HCT116 (cell line): ENCODE measurements at places on chromosomes 11 and 22.

GRCh38 chr11:131483877-131484276, 113.5 kb downstream of the NTM start:
- DNase-seq, result no peak

DNA sequence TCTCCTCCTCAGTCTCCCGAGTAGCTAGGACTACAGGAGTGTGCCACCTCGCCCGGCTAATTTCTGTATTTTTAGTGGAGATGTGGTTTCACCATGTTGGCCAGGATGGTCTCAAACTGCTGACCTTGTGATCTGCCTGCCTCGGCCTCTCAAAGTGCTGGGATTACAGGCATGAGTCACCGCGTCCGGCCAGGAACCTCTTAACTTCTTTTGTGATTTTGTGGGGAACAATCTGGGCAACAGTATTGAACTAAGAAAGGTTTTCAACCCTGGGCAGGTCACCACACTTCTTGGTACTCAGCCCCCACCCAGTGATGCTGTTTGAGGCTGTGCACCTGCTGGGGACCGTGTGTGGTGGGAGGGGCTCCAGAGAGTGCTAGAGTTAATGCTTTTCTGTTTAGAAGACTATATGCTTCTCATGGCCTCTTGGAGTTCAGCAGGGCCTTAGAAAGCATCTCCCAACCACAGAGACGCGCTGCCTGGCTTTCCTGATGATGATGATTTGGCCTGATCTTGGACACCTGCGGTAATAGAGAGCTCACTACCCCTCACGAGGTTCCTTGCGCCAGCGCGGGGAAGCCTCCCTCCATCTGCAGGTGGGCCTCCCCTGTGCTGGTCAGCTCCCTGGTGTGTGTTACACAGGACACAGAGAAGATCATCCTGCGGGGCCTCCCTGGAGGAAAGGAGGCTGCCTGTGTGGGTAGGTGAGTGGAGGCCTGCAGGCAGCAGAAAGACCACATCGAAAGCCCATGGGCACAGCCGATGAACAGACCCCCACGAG, 1.2 kb downstream of the DENND6B start:
- no peak for DNase-seq

DNA sequence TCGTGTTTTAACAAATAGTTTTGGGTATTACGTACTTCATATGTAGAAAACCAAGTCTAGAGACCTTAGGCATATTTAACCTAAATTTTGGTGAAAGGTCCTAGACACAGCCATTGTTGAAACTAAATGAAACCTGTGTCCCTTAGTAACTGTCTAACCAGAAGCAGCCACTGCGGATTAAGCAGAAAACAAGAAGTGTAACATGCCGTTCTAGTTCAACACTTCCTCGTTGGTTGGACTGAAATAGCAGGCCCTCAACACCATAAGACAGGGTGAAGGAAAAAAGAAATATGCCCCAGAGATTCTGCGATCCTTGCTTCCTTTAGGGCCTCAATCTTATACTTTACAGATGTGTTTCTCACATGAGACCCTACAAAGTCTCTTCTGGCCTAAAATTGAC, 2.0 kb downstream of the NAA40 start:
- DNase-seq, result no peak

- no peak for DNase-seq
Observed at GRCh38 chr11:75563978-75564552, 2.0 kb downstream of the SERPINH1 start.

- no peak for DNase-seq
Observed at GRCh38 chr11:74279256-74279655, 32.2 kb downstream of the P4HA3 start.

DNA sequence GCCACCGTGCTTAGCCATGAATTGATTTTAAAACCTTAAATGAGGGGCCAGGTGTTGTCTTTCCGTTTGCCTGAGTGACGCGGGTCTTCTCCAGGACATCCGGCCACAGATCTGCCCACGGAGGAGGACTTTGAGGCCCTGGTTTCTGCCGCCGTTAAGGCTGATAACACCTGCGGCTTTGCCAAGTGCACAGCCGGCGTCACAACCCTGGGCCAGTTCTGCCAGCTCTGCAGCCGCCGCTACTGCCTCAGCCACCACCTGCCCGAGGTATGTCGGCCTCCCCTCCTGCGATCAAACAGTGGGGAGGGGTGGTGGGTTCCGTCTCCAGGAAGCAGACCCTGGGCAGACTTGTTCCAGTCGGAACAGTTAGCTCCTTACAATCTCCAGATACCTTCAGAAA, 34.4 kb downstream of the IGHMBP2 start:
- no peak for DNase-seq

DNA sequence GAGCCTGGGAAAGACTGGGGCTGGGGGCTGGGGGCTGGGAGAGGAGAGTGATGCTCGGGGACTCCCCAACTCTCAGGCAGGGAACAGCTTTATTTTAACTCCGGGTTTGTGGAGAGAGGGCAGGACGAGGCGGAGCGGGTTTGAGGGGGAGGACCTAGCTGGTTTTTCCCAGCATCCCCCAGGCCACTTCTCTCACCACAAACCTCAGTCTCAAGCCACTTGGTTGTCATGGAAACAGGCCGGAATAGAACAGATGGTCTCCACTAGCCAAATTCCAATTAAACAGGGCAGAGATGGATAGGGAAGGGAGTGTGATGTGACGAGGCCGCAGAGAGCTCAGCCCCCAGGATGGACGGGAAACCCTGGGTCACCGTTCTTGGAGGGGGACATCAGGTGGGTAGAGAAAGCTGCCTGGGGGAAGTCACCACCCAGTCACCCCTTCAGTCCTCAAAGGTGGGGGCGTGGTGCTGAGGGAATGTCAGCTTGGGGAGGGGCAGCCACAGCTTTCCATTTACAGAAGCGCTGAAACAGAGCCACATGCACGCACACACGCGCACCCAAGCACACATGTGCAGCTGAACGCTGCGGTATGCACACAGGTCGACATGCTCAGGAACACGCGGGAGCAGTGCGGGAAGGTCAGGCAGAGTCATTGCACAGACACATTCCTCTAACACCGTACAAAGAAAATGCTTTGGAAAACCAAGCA, 19.2 kb downstream of the NECTIN1 start:
- no peak for DNase-seq

GRCh38 chr11:58513747-58514367, 6.0 kb upstream of the OR5B21 start:
- DNase-seq, result peak; percentile 64

DNA sequence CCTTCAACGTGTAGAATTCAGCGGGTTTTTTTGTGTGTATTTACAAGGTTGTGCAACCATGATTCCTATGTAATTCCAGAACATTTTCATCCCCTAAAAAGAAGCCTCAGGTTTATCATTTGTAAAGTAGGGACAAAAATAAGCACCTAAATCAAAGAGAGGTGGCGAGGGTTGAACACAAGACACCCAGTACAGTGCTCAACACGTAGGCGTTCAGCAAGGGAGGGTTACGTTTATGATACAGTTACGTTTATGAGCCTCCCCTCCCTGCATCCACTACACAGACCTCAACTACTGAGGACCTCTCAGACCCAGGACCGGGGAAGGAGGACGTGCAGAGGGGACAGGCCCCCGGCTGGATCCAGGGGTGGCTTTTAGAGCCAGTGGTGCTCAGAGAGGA, 44.7 kb downstream of the FLRT1 start:
- no peak for DNase-seq

GRCh38 chr11:2208691-2209369, 37.2 kb upstream of the TH start:
- DNase-seq, result no peak

GRCh38 chr22:19559324-19559811, 35.2 kb upstream of the CLDN5 start:
- DNase-seq, result no peak

GRCh38 chr11:60145677-60146076, 37.2 kb downstream of the MS4A6A start:
- no peak for DNase-seq

DNA sequence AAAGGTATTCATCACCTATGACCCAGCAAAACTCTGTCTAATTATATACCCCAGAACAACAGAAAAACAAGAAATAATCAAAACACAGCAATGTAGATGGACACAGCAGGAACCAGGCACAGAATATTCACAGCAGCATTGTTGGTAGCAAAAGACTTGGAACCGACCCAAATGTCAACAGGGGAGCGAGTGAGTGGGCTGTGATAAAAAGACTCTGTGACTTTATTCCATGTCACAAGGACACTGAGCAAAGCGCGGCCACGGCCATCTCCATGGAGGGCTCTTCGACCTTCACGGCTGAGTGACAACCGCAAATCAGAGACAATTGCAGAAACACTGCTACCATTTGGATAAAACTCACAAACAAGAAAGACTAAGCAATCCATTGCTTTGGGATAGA, 1373.1 kb downstream of the TBC1D22A start:
- no peak for DNase-seq

- no peak for DNase-seq
Observed at GRCh38 chr11:67372993-67373647, at the start of gene CLCF1. Gene CLCF1 (minus strand): TSS chr11:67373598. CDS start chr11:67373539, 59 bp downstream.

DNA sequence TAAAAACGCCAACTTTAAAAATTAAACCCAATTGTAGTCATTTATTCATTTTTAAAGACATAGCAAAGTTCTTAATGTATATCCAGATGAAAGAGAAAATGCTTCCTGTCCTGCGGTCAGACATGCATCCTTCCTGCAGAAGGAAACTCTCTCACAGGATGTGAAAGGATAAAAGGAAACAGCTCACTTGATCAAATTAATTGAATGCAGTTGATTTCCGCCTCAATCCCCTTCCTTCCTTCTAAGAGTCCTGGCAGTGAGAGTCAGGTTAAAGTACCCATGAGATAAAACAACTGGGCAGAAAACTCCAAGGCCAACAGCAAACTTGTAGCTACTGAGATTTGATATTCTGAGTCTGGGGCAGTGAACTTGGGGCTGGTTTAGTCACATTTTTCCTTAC, 38.5 kb downstream of the CWC15 start:
- DNase-seq, result no peak

GRCh38 chr22:37318364-37319109, 36.2 kb downstream of the CYTH4 start:
- DNase-seq, result no peak

DNA sequence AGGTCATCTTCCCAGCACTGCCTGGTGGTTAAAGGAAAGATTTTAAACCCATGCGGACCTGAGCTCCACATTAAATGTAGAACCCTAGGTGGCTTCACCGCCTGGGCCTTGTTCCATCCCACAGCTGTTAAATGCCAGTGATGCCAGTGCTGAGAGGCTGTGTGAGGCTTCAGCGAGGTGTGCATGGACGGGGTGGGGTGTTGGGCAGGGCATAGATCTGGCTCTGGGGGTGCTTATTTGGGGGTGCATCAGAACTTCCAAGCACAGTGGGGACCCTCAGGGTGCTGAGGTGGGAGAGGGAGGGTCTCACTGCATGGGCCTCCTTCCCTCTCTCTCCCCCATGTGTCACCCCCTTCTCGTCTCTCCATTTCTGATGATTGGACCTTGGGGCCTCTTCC, 90.1 kb upstream of the B3GAT1 start:
- no peak for DNase-seq

DNA sequence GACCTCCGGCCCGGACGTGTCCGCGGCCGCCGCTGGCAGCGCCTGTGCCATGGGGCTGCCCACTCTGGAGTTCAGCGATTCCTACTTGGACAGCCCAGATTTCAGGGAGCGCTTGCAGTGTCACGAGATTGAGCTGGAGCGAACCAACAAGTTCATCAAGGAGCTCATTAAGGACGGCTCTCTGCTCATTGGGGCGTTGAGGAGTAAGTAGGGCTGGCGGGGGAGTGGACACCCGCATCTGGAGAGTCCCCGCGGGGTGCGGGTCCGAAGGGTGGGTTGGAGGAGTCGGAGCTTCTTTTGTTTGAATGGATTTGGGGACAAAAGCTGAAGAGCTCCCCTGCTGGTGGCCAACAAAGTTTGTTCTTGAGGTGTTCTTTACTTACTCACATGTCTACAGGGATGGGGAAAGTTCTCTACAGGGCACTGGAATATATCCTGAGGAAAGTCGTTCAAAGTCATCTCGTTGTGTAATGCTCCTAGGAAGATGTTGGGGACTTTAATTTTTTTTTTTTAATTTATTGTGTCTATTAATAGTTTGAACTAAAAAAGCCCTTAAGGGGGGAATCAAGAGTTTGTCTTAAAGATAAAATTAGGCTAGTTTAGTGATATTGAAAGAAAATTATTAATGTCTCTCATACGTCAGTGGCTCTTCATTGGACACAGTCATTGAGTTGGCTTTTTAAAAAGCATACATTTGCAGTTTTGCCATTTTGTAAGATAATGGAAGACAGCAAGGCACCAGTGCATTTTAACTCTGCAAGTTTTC, 725 bp downstream of the ARHGAP42 start:
- DNase-seq, result peak; percentile 75

DNA sequence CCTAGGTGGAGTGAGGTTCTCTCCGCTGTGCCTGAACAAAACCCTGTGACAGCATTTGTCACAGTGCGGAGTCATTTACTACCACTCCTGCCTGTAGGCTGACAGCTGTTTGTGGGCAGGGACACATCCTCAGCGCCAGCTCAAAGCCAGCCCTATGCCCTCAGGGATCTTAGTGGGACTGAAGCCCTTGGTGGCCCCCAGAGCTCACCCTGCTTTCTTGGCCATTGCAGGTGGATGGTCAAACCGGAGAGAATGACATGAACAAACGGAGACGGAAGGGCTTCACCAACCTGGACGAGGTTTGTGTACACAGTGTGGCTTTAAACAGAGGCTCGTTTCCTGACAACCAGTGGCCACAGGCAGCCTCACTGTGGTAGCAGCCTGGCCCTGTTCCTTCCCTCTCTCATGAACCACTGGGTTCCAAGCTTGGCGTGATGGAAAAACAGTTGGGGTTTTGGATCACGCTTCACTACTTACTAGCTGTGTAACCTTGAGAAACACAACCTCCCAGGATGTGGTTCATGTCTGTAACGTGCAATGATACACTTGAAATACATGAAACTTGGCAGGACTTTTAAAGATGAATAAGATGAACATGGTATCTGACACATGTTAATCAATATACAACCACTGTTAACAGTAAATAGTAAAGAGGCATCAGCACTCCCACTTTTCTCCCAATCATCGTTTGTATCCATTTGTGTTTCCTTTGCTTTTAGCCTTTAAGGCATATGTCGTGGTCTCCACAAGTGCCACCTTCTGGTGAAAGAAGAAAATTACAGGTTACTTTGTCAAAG, 125.8 kb downstream of the MICAL2 start:
- peak; percentile 32 for DNase-seq

DNA sequence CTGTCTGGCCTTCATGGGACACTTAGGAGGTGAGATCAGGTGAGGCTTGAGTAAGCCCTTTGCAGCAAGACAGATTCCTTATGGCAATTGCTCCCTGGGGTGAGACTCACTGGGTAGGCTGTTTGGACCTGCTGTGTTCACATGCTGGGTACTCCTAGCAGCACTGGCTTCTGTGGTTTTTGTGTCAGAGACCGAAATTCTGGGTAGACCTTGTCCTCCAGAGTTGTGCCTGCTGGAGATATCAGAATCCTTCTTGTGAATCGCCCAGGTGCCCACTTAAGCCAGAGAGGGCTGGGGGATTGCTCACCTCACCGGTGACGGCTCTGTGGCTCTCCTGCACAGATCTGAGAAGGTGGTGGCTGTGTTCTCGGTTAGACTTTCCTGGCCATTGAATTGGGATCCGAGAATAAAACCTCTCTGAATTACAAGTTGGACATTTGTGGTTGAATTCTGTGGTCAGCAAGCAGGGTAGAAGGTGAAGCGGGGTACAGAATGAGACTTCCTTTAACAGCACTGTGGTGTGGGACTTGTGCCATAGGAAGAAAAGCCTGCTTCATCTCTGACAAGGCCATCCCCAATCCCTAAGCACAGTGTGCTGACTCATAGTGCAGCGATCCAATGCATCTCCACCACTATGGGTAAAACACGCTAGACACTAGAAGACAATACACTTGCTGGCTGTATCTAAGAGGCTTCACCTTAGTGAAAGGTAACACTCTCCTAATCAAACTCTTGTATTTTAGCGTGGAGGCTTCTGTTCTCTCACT, 52.5 kb upstream of the TTC12 start:
- no peak for DNase-seq
